Astrocyte of the cerebellum (primary cell): ENCODE measurements at places on chromosomes 4 and X.

DNA sequence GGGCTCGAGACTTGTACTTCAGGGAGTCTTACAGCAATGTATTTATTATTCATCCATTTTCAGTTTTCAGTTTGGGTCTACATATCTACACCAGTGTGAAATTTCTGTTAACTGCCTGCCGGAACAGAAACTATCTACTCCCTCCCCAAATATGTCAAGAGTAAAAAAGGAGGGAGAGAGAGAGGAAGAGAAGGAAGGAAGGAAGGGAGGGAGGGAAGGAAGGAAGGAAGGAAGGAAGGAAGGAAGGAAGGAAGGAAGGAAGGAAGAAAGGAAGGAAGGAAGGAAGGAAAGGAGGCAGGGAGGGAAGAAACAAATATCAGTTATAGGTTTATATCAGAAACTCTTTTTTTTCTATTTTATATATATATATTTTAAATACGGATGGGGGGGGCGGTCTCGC is 12.6 kb downstream of the RPL39 start:
- DNase-seq, result no peak

DNA sequence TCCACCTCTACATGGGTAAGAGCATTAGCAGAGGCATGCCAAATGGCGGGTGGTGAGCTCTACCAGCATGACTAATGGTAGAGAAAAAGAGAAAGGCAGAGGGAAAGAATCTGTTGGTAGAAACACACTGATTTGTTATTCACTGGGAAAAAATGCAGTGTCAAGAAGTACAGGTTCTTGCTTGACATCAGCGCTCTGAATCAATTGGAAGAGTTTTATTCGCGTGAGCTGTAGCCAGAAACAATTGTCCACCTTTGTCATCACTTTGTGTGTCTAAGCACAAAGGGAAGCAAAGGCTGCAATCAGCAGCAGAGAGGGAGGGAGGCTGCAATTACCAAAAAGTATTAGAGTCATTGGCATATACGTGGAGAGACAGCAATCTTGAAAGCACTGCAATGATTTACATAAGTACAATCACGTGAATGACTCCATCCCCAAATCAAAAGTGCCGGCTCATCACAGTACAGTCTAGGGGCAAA is 67.7 kb upstream of the HS3ST1 start:
- peak; percentile 18 for DNase-seq

GRCh38 chr4:148375584-148375983 is 66.6 kb downstream of the NR3C2 start:
- no peak for DNase-seq

DNA sequence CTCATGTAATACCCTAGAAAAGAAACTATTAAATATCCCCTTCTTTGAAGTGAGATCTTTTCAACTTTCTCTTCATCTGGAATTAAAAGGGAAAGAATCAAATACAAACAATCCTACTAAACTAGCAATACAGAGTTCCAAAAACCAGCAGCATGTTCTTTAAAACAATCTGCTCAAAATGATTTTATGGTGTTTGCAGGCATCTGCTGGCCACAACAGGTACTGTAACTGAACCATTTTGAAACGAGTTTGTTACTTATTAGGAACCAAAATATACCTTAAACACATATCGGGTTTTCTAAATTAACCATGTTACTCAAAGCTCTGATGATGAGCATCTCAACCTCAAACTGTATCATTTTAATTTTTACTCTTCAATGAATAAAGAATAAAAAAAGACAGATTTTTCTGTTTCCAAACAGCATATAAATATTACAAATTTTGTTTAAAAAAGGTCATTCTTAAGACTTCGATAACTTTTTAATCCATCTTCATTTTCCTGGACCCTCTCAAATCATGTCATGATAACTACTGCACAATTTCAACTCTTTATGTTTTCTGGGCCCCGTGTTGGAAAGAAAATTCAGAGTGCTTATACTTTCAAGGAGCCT is 56.5 kb downstream of the ARAP2 start:
- peak; percentile 49 for DNase-seq

DNA sequence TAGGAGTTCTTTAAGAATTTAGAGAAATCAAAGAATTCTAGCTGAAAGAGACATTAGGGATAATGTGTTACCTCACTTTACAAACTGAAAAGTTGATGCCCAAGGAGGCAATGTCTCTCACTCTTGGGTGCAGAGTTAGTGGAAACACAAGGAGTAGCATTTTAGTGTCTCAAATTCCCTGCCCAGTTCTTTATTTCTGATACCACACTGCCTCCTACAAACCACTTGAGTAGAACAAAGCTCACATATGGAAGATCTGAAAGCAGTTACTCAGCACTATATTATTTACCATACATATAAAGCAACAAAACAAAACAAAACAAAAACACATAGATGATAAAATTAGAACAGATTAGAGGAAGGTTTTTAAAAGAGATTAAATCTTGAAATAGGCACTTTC is 124.2 kb downstream of the REELD1 start:
- DNase-seq, result no peak

- DNase-seq, result no peak
Observed at GRCh38 chr4:81724925-81725329, 253.2 kb upstream of the RASGEF1B start.

- no peak for DNase-seq
Observed at GRCh38 chr4:151853034-151853433, 92.2 kb upstream of the GATB start.

DNA sequence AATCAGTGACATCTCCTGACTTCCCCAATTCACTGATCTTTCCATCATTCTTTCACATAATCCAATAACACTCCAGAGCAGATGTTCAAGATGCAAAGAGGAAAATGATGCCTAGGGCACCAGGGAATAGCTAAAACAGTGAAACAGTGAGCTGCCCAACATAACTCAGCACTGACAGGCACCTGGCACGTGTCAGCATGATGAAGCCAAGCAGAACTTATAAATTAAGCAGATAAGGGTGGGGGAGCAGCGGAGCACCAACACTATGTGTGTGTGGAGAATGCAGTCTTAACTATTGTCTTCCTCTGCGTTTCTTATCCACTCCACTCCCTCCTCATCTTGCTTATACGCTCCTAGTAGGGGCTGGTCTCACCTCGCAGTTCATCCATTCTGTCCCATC is 89.4 kb downstream of the AMMECR1 start:
- DNase-seq, result no peak
